ENCODE measurements at places on chromosomes 5 and 9.

GRCh38 chr9:20754556-20754955 is 70.5 kb downstream of the FOCAD start:
- no peak for DNase-seq

DNA sequence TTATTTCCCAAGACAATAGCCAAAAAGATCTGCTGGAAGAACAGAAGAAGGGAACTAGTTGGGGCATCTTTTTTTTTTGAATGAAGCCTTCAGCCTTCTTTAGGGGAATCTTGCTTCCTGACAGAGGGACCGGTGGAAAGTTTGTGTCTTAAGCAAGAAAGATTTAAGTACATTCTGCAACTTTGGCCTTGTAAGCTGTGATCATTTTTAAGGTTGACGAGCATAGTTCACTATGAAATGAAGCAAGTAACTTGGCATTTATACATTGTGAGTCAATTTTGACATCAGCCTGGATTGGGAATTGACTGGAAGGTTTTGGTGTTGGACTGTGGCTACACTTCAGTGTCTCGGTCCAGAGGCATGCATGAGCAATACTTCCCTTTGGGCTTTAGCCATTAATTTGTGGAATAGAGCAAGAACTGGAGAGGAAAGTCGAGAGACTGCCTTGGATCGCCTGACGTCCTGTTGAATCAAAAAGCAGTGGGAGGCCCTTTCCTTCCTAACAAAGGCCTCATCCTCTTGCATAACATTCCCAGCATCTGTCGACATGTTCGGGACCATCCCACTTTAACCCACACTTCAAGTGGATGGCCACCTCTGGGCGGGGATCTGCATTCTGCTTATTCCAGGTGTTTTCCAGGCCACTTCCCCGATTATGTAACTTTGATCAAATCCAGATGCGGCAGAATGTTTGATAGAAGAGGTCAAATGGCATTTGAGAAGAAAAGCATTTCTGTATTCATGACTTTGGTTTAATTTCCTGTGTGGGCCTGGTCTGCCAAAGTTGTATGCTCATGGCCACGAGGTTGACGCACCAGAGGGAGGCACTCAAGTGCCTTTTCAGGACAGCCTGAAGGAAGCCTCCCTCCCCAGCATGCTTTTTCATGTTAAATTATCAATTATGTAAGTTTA is 12.5 kb downstream of the ABL1 start:
- DNase-seq, result no peak

DNA sequence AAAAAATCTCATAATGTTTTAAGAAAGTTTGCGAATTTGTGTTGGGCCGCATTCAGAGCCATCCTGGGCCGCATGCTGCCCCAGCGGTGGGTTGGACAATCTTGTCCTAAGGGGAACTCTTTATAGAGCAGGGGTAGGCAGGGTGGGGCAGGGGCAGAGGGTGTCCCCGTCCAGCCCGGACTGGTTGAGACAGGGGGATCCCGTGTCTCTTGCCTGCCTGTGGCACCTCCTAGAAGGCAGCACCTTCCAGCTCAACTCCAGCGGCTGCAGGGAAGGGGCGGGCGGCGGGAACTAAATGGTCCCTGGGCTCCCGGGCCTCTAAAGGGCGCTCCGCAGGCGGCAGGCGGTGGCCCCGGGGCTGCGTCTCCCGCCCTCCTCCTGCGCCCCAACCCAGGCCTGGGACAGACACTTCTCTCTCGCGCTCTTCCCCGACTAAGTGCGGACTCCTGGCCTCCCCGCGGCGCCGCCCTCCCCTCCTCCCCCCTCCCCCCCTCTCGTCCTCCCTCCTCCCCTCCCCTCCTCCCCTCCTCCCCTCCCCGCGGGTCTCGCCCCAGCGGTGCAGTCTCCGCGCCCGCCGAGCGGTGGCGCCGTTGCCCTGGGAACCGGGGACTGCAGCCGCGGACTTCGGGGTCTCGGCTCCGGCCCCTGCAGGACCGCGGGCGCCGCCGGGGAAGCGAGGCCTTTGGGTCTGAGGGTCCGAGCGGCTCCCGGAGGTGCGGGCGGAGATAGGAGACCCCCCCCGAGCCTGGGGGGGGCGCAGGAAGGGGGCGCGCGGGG is 132.6 kb downstream of the MRPL36 start:
- DNase-seq, result peak; percentile 21

DNA sequence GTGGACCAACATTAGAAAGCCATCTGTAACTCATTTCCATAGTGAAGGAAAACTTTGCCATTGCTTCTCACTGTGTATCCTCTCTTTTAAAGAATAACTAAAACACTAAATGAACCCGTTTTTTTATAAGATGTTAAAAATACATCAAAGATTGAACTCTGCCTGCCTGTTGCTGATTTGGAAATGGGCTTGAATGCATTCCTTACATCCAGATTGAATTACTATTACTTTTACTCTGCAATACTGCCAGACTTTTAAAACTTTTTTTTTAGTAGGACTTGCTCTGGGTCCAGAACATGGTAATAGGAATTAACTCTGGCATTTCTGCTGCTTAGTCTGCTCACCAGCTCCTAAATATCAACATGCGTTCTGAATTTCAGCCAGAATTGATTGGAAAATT is 176.8 kb upstream of the PAPPA start:
- no peak for DNase-seq

GRCh38 chr5:136174021-136174659 is 18.8 kb downstream of the SMIM32 start:
- no peak for DNase-seq

DNA sequence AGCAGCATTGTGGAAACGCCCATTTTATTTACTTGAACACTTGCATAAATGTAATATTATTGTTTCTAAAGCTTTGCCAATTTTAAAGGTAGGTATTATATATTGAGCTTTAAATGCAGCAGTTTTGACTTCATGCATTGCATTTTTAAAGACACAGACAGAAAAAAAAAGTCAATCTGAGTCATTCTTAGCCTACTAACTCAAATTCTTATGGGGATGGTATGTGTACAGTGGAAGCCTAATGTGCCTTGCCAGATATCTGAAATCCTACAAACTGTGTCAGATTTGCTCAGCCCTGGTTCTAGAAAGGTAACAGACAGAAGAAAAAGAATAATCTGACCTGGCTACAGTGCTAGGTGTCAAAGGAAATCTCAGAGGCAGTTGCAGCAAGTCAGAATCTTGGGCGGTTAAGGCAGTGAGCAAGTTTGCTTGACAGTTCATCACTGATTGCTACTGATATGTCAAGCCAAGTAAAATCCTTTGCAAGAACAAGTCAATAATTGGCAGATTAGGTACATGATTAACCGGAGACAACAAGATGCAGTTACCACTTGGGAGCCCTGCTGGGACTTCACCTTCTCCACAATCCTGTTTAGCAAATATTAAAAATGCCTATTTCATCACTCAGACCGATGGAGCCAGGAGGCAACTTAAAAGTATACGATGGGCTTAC is 224.8 kb upstream of the WWC1 start:
- no peak for DNase-seq

- no peak for DNase-seq
Measured at GRCh38 chr5:148559461-148559860, 94.9 kb downstream of the HTR4 start.
